ENCODE measurements at places on chromosomes 12 and 14. TPM values are rescaled to one million over a fixed set of nuclear protein-coding genes. Genes with fewer than 3 reads are reported as not detected.

Gene NDUFB1
- total RNA-seq: 117 TPM

Gene COCH
- 4.2 TPM for total RNA-seq

Gene KLRB1
- not detected for total RNA-seq

Gene TOMM20L
- not detected for total RNA-seq

Gene GLT1D1
- total RNA-seq: 0.22 TPM

DNA sequence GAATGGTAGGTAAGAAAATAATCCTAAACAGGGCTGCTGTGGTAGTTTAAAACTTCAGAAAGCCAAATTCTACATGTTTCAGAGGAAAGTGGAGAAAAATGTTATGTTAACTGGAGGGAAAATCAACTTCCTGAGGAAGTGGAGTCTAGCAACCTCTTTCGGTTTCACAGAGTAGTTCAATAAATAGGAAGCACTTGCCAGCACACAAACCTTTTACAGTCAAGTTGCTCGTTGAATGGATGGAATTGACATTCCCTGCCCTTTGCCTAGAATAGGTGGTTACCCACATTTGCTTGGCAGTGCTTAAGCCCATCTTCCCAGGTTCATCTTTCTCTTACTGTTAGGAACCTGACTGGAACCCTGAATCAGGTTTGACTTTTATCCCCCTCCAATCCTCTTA lies 15.9 kb downstream of the ANKRD13A start:
- H3K4me3 ChIP-seq: no peak overlapping the region
- H3K27me3 ChIP-seq: no peaks in the 10 kb centered on the region
- H3K27ac ChIP-seq: no peak overlapping the region
- no peaks in the 10 kb centered on the region for H3K4me1 ChIP-seq
- no peak for DNase-seq
- H3K36me3 ChIP-seq: peaks cover 20% of the 10 kb centered on the region

DNA sequence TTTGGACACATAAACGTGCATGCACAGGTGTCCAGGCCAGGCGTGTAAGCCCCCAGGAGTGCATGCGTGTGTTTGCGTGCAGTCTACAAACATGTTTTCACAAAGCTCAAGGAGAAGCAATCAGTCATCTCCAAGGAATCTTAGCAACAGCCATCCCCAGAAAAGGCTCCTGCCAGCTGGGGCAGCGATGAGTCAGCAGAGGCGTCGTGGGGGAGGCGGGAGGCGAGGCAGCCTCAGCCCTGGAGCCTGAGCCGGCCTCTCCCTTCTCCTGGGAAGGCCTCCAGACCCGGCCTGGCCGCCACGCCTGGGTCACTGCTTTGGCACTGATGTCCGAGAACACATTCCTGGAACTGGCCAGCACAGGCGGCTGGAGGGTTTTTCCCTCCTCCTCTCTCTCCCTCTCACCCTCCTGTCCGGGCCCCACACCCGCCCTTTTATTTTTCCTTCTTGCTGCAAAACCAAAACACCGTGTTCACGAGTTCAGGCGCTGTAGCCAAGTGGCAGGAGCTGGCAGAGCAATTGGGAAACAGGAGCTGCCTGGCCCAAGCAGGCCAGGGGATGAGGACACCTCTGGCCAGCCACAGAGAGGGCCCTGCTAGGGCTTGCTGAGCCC lies 92.7 kb downstream of the LRRC74A start:
- H3K4me3 ChIP-seq: peak overlapping the region; percentile 54
- H3K36me3 ChIP-seq: no peaks in the 10 kb centered on the region
- peak; percentile 99 for DNase-seq
- H3K27me3 ChIP-seq: no peaks in the 10 kb centered on the region
- peak overlapping the region; percentile 99 for H3K27ac ChIP-seq

DNA sequence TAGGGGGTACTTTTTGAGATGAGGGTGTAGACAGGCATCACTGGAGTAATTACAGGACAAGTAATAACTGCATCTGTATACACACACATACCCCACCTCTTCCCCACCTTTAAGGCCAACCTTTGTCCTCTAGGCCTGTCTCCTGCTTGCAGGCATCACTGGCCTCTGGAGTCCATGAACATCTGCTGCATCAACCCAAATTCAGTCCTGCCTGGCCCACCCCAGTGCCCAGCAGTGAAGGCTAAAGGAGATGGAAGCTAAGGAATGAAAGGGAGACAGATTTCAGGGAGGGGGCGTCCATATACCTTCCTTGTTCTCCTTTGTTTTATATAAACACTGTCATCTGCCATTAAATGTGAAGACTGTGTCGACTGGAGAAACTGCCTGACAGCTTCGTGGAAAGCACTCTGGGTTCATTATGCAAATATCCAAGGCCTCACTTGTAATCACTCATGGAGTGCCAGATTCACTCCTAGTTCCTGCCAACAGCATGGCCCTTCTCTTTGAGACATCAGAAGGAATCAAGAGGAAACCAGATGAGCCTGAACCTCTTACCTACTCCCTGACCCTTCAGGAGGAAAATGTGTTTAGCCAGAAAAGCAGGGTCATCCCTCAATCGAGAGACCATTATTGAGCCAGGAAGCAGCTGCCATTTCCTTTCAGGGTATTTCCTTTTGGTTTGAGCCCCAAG lies 64.4 kb downstream of the SERPINA3 start:
- H3K27me3 ChIP-seq: no peaks in the 10 kb centered on the region
- no peak overlapping the region for H3K27ac ChIP-seq
- peaks cover 11% of the 10 kb centered on the region for H3K4me1 ChIP-seq
- no peak overlapping the region for H3K4me3 ChIP-seq
- DNase-seq: peak; percentile 52
- no peaks in the 10 kb centered on the region for H3K36me3 ChIP-seq

DNA sequence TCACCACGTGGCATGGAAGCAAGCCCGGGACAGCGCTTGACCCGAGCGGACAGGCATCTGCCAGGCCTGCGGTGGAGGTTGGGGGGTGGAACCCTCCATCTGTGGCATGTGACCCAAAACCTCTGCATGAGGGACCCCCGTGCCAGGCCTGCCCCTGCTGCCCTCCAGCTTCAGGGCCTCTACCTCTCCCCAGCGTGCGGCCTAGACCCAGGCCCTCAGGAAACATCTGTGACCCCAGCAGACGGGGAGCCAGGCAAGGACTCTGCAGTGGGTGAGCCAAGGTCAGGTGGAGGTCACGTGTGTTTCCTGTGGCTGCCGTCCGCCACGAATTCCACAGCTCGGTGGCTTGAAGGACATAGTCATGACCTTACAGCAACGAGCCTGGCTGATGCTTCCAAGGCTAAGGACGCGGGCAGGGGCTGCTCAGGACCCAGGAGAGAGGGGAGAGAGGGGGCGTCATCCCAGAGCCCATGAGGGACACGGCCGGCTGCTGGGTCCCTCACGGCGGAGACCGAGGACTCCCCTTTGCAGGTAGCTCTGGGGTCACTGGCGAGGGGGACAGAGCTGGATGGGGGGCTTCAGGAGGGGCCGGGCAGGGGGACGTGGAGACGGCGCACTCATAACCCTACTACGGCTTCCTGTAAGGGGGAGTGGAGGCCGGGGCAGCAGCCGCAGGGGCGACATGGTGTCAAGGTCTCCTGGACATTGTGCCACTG lies 91.5 kb downstream of the GALNT9 start:
- DNase-seq: peak; percentile 80
- no peaks in the 10 kb centered on the region for H3K36me3 ChIP-seq
- no peak overlapping the region for H3K4me3 ChIP-seq
- no peaks in the 10 kb centered on the region for H3K4me1 ChIP-seq

- peak; percentile 49 for DNase-seq
- H3K36me3 ChIP-seq: no peaks in the 10 kb centered on the region
- no peak overlapping the region for H3K27ac ChIP-seq
- H3K27me3 ChIP-seq: no peaks in the 10 kb centered on the region
Observed at GRCh38 chr14:99354166-99354875, 82.3 kb upstream of the BCL11B start.

Gene MEG3
- not detected for total RNA-seq
